GM20000 (cell line): ENCODE measurements at places on chromosomes 16 and 17.

GRCh38 chr16:80058214-80058613 lies 457.7 kb upstream of the MAF start:
- DNase-seq, result no peak

DNA sequence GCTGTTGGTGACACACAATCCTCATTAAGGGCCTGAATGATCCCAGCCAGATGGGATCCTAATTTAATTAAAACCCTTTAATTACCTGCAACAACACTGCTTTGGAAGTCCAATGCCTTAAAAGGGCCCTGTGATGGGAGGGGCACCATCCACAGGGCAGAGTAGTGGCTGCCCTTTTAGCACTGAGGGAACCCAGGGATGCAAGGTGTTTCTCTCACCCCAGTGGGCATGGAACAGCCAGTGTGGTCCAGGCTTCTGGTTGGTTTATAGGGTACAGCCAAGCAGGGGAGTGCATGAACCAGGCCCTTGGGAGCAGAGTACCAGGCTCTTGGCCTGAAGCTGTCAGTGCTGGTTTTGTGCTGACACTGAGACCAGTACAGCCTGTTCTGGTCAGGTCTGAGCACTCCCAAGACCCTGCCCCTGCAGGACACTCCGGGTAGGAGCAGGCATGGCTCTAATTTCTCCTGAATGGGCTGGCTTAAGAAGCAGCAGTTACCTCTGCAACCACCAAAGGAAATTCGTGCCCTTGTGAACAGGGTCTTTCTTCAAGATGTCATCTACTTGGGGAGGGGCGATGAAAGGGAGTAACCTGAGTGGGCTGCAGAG lies 9.9 kb downstream of the NXPH3 start:
- no peak for DNase-seq

DNA sequence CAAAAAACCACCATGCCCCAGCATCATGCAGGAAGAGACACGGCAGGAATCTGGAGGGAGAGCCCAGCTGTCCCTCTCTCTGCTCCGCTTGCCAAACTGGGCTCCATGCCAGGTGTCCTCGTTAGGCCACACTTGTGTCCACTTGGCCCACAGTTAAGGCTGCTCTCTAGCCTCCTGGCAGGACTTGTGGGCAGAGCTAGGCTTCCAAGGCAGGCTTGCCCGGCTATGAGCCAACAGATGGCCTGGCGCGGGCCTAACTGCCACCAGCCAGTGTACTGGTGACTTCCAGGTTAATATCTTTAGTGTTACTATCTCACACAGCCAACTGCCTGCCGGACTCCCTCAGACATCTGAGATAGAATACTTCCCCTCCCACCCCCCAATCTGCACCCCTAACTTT lies 10.6 kb downstream of the ATP6V0D1 start:
- DNase-seq, result no peak

DNA sequence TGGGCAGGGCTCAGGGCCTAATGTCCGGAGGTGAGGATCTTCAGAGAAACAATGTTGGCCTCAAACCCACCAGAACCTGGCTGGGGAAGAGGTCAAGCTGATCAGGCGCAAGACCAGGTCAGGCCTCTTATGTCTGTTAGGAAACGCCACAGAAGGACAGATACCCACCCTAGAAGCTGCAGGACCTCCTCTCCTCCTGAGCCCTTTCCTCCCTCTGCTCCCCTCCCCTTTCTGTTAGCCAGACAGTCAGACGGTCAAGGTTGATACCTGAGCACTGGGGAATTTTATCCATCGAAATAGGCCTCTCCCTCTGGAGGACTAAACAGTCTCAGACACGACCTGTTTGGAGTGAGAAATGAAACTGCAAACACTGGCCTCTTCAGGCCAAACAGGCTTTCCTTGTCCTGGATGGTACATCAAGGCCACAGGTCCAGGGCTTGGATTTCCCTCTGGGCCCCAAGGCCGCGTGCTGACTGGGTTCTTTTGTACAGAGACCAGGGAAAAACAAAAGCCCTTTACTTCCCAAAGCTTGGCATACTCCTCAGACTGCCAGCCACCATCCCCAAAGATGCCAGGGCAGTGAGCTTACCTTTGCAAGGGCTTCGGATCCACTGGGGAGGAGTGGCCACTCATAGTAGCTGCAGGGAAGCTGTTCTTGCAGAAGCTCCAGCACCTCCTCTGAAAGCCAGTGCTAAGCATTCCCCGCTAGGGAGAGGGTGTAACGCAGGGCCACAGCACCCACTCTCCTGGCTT lies 135.8 kb downstream of the CCDC182 start:
- no peak for DNase-seq

- peak; percentile 61 for DNase-seq
These were observed 12.7 kb upstream of the FAM20A start for GRCh38 chr17:68613739-68614298.

- no peak for DNase-seq
These were observed 110.3 kb upstream of the CHMP6 start for GRCh38 chr17:80881306-80881705.

DNA sequence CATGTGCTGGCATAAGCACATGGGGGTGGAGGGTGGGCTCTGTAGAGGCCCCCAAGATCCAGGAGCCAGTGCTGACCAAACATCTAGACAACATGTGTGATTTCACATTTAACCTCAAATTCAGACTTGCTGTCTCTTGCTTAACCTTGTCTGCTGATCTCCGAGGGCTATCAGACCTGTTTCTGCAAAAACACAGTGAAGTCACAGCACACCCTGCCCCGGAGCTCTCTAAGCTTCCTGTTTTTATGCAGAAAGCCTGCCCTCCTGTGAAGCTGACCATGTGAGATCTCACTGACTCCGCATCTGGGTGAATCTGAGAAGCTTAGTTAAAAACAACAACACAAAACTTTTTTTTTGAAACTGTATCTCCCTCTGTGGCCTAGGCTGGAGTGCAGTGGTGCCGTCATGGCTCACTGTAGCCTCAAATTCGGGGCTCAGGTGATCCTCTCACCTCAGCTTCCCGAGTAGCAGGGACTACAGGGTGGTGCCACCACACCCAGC lies 6.6 kb upstream of the DPEP2 start:
- DNase-seq, result no peak

- peak; percentile 22 for DNase-seq
These were observed 29.5 kb upstream of the ZNF469 start for GRCh38 chr16:88353232-88353631.

DNA sequence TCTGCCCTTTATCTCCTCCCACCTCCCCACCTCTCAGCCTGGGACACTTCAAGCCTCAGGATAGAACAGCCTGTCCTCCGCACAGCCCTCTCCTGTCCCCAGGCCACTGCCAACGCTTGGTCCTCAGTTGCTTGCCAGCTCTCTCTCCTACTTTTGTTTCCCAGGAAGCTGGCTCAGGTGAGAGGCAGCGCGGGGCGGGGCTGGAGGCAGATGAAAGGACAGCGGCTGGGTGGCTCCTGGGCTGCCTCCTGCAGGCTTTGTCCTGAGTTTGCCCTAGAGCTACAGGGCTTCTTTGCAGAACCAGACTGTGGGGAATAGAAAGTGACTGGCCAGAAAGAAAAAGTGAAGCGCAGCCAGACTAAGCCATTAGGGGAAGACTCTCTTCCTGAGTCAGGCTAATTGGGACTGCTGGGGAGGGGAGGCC lies 48.2 kb upstream of the CDC42EP4 start:
- DNase-seq, result no peak

- no peak for DNase-seq
These were observed 93.3 kb downstream of the ASIC2 start for GRCh38 chr17:33199571-33200510.

DNA sequence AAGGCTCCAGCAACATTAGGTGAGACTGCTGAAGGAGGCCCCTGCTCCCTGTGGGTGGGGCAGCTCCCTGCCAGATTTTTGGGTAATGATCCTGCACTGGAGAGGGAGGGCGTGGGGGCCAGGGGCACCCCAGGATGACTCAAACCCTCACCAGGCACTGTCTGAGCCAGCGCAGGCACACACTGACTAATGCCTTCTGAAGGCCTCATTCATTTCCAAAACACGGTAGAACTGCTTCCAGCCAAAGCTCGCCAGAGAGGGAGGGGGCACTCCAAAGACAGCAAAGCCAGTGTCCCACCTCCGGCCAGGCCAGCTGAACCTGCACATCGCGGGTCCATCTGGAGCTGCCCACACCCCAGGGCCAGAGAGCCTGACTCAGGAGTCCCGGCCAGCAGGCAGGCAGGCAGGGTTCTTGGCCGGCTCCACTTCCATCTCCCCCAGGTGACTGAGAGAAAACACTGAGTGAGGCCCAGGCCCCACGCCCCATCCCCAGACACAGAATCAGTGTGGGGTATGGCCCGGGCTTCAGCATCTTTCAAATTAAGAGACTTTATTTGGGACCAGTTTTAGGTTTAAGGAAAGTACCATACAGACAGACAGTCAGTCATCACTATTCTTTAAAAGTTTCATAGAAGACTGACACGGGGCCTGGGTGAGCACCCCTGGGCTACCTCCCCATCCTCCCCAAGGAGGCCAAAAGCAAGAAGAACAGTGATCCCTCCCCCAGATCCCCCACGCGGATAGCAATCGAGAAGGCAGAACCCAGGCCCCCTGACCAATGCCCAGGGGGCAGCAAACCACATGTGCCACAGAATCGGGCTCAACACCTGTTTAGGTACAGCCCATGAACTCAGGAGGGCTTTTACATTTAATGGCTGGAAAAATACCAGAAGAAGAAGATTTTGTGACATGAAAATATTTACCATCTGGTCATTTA lies 2.3 kb downstream of the PIEZO1 start:
- no peak for DNase-seq

GRCh38 chr17:41498276-41498675 lies 7.1 kb downstream of the KRT13 start:
- no peak for DNase-seq

GRCh38 chr17:54180950-54181349 lies 358.2 kb downstream of the KIF2B start:
- DNase-seq, result no peak

DNA sequence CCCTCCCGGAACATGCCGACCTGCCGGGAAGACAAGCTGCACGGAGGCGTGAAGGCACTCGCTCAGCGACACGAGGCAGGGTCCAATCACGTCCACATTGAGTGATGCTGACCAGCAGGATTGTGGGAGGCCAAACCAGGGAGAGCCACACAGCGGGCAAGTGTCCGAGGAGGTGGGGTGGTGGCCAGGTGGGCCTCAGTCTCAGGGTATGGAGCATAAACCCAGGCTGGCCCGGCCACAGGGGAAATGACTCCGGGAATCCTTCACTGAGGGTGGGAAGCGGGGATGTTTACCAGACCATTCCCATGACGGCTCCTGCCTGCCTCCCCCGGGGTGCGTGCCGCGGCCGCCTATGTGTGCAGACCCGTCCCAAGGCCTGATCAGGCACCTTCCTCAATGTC lies 62.5 kb downstream of the RPH3AL start:
- no peak for DNase-seq

DNA sequence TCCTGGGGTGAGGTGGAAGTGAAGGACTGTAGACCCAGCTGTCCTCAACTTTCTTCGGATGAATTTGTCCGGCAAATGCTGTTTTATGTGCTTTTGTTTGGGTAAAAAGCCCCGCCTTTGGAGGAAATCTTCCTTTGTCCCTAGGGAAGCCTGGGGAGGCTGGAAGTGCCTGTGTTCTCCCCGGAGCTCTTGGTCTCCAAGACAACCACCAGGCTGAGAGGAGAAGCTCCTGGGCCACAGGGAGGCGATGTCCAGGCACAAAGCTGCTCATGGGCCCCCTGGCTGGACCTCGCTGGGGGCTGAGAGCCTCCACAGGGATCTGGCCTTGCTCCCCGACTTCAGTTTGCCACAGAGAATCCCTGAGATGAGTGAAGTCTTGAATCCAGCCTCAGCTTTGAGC lies 293.1 kb upstream of the N4BP1 start:
- DNase-seq, result no peak

- DNase-seq, result no peak
These were observed 57.9 kb upstream of the CLEC19A start for GRCh38 chr16:19227643-19228042.

GRCh38 chr17:38444151-38444550 lies 15.9 kb downstream of the ARHGAP23 start:
- peak; percentile 80 for DNase-seq

GRCh38 chr16:27826893-27827289 lies 236.6 kb downstream of the GSG1L start:
- DNase-seq, result no peak

GRCh38 chr17:69864462-69864861 lies 210.6 kb upstream of the KCNJ16 start:
- no peak for DNase-seq

DNA sequence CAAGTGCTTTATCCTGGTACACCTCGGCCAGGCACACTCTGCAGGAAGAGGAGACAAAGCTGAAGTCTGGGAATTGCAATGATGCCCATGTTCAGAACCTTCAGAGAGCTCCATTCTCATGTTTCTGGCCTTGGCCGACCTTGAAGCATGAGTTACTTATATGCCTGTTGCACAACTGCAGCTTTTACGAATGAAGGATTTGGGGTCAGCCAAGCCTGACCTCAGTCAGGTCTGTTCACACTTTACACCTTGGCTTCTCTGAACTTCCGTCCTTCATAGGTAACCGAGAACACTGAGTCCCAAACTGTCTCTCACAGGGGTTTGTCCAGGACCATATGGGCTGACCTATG lies 66.7 kb downstream of the GTF3C1 start:
- DNase-seq, result no peak

DNA sequence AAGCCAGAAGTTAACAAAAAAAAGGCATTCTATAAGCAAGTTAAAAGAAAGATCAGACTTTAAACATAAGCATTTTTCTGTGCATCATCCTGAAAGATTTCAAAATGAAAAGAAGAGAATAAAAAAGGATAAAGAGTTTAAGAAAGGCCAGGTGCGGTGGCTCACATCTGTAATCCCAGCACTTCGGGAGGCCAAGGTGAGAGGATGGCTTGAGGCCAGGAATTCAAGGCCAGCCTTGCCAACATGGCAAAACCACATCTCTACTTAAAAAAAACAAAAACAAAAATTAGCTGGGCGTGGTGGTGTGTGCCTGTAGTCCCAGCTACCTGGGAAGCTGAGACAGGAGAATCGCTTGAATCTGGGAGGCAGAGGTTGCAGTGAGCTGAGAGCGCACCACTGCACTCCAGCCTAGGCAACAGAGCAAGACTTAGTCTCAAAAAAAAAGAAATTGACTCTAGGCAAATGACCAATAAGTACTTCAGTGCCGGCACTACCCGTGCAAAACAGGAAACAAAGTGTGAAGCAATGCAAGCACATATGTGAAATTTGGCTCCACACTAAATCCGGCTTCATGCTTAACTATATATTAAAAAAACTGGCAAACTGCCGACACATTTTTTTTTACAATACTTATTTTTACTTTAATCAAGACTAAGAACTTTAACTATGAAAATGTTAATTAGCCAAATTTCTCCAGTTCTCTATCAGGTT lies 83.2 kb upstream of the C17orf78 start:
- DNase-seq, result no peak

GRCh38 chr17:49913226-49914095 lies 55.5 kb upstream of the DLX4 start:
- no peak for DNase-seq
